ENCODE measurements at places on chromosomes 12 and 14.

GRCh38 chr14:59292028-59292427 is 103.6 kb downstream of the DAAM1 start:
- no peak for DNase-seq

- no peak for DNase-seq
Measured at GRCh38 chr12:126883697-126884096, 1383.3 kb upstream of the TMEM132C start.

GRCh38 chr12:106081606-106082005 is 57.1 kb downstream of the NUAK1 start:
- no peak for DNase-seq

GRCh38 chr12:67370979-67371378 is 101.8 kb downstream of the CAND1 start:
- DNase-seq = no peak

DNA sequence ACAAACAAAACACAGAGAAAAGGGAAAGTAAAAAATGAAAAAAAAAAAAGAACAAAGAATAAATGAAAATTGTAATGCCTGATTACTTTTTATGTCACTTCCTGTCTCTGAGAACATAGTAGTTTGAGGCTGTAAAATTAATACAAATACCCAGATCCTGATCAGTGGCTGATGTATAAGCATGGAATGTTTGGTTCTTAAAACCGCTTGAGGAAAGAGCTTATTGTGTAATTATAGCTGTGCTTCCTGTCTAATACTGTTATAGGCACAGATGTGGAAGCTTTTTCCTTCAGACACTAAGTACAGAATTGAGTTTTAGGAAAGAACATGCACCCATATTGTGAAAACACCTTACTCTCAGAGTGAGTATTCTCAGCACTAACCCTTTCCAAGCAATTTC is 86.9 kb downstream of the AVPR1A start:
- no peak for DNase-seq

DNA sequence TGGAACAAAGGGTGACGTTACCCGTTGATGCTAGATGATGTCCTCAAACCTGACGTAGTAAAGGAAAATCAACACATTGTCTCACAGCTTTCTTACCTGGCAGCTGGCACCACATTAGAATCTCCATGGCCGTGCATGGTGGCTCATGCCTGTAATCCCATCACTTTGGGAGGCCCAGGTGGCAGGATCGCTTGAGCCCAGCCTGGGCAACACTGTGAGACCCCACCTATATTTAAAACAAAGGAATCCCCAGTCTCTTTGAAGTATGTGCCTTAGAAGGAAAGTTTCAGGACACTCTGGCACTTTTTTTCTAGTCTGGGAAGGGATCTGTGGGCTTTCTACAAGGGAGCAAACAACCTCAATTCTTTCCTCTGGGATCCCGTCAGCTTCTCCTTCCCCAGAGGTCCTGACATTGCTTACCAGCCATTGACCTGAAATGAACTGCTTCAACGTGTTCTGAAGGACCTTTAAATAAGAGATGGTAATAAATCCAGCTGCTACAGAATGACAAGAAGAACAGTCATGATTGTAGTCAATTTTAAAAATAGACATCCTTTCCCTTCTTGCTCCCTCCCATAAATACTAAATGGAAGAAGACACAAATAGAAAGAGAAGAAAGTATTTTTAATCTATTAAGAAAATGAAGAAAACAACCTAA is 33.7 kb upstream of the TTC7B start:
- DNase-seq = no peak

GRCh38 chr14:67241411-67242167 is at the start of gene PALS1:
PALS1 (plus strand) TSS chr14:67241435; CDS start chr14:67279171, 37,736 bp downstream.
- DNase-seq = peak; percentile 66

GRCh38 chr12:49410818-49411217 is 43.6 kb downstream of the SPATS2 start:
- DNase-seq = peak; percentile 28

- DNase-seq = no peak
Measured at GRCh38 chr12:19222558-19222957, 93.0 kb downstream of the PLEKHA5 start.

GRCh38 chr12:111467092-111467856 is 61.6 kb downstream of the SH2B3 start:
- no peak for DNase-seq

- DNase-seq = no peak
Measured at GRCh38 chr14:100523131-100523842, 63.9 kb downstream of the BEGAIN start.

- DNase-seq = no peak
Measured at GRCh38 chr12:69816082-69816481, 8.9 kb upstream of the MYRFL start.

DNA sequence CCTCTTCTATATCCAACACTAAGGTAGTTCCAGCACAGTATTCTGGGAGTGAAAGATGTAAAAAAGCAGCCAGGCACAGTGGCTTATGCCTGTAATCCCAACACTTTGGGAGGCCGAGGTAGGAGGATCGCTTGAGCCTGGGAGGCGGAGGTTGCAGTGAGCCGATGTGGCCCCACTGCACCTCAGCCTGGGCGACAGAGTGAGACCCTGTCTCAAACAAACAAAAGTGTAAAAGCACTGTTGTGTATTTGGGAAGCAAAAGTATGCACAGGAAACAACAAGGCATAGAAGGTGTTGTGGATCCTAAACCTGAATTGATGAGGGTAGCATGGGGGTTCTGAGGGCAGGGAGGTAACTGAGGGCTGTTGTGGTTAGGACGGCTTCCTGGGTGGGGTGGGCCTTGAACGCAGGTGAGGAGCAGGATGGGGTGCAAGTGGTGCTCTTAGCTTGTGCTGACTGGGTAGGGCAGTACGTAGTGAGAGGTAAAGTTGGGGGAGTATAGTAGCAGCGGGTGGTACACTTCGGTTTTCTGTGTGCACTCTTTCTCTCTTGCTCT is 64.2 kb downstream of the RASSF3 start:
- DNase-seq = no peak

DNA sequence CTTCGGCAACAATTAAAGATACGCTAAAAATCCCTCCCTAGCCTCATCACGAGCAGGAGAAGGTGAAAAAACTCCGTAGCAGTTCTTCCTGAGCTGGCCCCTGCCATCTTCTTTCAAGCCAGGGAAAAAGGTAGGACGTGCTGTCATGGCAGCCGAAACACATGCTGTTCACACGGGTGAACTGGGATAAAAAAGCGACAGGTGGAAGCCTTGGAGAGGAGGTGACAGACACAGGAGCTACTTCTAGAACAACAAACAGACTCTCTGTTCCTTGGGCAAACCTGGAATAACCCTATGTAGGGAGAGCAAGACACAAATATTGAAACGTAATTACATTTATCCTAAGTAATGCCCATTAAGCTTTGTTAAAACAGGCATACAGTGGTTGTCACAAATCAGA is 81.3 kb downstream of the KCNK10 start:
- DNase-seq = no peak

DNA sequence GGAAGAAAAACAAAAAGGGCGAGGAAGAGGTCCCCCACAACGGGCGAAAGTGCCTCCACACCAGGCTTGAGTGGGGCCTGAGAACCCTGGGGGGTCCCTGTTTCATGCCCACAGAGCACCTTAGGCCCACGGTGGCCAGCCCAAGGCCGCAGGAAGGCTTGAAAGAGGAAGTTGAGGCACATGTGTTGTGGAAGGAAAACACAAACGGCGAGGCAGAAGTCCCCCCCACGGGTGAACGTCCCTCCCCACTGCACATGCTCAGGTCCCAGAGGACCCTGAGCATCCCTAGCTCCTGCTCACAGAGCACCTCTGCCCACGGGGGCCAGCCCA is 371.5 kb downstream of the ALG10 start:
- no peak for DNase-seq

DNA sequence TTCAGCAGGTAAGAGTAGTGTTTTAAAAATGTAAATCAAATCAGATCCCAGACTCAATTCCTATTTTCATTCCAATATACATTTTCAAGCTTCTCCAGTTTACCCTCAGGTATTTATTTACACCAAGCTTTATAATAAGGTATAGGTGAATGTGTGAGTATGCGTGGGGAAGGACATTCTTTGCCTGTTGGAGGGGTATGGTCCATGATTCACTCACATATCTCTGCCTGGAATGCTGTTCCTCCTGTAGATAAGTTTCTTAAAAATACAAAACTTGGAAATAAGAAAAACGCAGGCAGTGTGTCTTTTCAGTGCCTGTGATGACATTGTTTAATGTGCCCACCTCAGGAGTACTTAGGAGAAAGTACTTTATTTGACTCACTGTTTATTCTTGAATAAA is 118.6 kb downstream of the CCDC91 start:
- DNase-seq = no peak

DNA sequence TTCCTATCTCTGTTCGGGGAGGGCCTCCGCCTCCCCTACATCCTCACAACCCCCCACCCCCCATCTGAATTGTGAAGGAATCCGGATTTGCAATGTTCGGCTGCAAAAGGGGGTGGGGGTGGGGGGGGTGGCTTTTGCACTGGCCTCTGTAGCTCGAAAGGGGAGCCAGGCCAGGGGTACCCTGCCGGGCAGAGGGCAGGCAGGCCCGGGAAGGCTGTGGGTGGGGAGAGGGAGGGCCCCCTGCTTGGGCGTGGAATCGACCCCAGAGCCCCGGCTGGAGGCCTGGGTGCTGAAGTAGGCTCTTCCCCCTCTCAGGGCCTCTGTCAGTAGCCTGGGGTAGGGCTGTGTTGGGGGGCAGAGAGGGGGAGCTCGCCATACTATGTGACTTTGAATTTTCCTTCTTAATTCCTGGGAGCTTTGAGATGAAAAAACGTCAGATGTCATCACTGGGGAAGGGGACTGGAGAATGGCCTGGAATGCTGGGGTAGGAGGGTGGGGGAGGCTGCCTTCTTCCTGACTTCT is 1.1 kb downstream of the LRP1 start:
- DNase-seq = no peak

GRCh38 chr12:130161261-130162243 is 712 bp upstream of the FZD10 start:
- DNase-seq = no peak

DNA sequence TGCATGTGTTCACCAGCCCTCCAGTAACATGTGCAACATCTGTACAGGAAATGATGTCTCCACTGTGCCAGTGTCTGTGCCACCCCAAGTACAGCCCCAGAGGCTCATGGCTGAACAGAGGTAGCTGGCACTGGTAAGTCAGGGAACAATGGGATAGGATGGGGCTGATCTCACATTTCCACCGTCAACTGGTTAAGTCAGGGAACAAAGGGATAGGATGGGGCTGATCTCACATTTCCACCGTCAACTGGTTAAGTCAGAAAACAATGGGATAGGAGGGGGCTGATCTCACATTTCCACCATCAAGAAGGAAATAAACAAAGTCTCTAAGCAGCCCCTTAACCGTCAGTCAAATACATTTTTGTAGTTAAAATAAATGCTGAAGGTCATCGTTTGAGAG is 246.6 kb downstream of the TMEM132D start:
- no peak for DNase-seq

DNA sequence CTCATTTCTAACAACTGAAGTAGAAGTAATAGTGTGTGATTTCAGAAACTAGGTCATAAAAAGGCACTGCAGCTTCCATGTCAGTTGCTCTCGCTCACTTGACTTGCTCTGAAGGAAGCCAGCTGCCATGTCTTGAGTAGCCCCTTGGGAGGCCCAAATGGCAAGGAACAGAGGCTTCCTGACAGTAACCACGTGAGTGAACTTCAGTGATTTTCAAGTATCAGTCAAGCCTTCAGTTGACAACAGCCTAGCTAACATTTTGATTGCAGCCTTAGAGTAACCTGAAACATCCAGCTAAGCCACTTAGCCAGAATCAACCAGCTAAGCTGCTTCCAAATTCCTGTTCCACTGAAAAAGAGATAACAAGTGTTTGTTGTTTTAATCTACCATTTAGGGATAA is 26.7 kb downstream of the TOGARAM1 start:
- no peak for DNase-seq
